ENCODE measurements at places on chromosomes 11 and 22.

DNA sequence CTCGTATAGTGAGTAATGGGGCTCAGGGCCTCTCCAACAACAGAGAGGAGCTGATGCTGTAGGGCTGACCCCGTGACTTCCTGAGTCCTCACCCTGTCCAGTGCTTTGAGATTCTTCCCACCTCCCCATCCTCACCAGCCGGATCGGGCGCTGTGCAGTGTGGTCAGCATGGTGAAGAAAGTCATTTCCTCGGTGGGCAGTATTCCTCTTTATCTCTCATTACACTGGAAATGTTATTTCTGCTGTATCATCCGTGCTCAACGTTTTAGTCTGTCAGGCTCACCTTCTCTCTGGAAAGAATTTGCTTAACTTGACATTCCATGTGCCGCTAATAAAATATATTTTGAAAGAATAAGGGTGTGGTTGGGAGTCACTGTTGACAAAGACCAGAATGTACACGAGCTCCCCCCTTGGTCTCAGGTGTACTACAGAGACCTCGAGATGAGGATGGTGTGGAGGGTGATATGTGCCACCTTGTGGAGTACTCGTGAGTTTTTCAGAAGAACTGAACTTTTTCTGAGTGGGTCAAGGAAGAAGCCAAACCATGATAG, 25.7 kb upstream of the SCGB1A1 start:
- DNase-seq: no peak

GRCh38 chr11:128727320-128727719, 33.4 kb downstream of the FLI1 start:
- DNase-seq: no peak

- no peak for DNase-seq
These were observed 9.0 kb upstream of the DLAT start for GRCh38 chr11:112016088-112016764.

DNA sequence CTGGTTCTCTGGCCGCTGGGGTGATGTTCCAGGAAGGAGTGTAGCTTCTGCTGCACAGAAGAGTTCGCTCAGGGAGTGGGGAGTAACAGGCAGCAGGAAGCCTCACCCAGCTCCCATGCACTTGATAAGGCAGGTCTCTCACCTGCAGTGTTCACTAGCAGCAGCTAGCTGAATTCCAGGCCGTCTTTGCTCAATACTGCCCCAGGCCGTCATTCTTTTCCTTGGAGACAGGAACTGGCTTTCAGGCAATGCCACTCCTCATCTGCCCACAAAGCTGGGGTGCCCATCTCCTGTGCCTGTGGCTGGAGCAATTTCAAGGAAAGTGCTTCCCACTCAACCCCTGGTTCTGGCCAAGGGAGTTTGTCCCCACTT, 66.1 kb downstream of the ARHGAP42 start:
- no peak for DNase-seq

- no peak for DNase-seq
These were observed 8.2 kb downstream of the SERPIND1 start for GRCh38 chr22:20782083-20782482.

DNA sequence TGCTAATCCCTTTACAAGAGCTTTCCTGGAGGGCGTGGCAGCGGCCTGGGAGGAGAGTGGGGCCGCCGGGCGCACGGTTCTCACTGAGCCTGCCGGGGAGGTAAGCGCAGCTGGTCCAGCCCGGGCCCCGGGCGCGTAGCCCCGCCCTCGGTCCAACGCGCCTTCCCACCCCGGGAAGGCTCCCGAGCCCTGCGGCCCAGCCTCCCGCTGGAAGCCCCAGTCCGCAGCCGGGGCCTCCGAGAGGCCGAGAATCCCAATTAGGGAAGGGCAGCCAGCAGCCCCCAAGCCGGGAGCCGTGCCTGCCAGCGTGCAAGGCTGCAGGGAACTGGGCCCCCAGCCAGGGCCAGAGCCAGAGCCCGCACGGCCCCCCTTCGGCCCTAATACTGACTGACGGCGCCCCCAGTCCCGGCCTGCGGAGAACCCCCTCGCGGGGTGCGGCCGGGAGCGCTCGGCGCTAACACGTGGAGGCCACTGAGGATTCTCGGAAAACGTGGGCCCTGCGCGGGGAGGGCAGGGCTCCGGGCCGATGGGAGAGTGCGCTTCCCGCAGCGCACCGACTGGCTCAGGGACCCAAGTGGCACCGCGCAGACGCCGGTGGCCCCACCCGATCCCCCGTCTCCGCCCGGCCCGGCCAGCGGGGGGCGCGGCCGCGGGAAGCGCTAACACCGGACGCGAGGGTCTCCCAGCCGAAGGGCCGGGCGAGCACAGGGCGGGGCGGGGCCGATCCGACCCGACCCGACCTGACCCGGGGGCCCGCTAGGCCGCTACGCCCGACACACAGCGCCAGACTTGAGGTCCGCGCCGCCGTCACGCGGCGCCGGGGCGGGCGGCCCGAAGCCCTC, 5.7 kb downstream of the ZFTA start:
- DNase-seq: peak; percentile 89

DNA sequence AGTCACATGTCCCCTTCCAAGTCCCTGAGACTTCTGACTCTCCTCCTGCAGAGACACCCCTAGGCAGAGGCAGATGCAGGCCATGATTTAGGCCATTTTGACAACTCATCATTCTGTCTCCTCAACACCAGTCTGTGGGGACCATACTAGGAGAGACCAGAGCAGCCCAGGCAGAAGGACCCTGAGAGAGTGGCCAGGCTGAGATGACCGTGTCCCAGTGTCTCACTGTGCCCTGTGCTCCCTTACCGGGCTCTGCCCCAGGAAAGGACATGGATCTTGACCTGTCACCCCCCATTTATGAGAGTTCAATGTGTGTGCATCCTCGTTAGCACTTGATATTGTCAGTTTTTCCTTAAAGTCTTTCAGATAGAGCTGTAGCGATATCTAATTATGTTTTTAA, 52.4 kb upstream of the IGLL5 start:
- DNase-seq: no peak

DNA sequence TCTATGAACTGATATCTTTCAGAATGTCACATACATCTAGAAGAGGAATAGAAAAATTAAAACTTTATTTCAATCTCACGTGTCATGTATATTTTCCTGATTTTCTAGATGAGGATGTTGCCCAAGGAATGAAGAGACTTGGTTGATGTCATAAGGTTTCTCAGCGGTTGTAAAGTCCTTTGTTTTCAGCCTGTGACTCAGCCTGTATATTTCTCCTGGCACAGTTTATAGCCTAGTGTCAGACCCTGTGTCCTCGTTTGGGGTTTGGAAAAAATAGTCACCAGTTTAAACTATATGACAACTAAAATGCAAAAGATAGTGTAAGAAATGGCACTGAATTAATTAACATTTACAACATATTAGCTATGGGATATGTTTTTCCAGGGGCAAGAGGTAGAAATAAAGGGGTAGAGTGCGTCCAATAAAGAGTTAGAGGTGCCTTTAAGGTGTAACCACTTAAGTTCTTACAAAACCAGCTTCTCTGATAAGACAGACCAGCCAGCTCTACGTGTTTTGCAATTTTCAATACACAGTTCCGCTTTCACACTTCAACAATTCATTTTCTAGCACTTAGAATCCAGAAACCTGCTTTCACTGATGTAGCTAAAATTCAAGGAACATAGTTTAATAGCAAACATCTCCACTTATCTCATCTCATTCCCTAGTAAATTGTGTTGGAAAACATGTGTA, 1432.6 kb upstream of the TENM4 start:
- DNase-seq: no peak

DNA sequence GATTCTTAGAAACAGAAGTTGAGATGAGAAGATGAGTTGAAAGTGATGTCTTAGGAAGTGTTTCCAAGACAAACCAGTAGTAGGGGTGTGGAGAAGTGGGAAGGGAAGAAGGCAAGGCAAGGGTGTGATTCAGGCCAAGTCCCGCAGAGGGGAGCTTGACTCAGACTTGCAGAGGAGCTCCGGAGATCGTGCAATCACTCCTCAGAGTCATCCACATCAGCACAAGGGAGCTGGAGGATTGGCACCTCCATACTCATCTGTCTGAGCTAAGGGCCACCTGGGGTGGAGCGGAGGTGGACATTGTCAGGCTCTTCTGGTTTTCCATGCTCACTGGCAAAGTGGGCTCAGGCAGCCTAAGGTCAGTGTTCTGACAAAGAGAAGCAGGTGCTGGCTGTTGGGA, 44.4 kb downstream of the CHRDL2 start:
- DNase-seq: no peak

- DNase-seq: no peak
These were observed 186.6 kb upstream of the BDNF start for GRCh38 chr11:27886857-27887256.

DNA sequence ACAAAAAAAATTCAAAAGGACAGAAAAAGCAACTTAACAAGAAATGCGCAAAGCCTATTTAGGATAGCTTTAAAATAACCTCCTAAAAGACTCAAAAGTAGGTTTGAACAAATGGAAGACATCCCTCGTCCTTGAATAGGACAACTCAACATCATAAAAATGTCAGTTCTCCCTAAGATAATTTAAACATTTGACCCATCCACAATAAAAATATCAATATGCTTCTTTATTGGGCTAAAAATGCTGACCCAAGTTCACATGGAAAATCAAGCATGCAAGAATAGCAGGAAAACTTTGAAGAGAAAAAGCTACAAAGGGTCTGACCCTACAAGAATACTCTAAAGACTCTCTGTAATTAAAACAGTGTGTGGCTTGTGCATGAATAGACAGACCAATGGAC, 12.1 kb upstream of the KCTD17 start:
- no peak for DNase-seq

DNA sequence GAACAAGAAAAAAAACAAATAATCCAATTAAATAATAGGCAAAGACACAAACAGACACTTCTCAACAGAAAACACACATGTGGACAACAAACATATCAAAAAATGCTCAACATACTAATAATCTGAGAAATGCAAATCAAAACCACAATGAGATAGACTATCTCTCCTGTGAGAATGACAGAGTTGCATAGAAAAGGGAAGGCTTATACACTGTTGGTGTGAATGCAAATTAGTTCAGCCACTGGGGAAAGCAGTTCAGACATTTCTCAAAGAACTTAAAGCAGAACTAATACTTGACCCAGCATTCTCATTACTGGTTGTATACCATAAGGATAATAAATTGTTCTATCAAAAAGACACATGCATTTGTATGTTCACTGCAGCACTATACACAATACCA, 637.8 kb upstream of the LUZP2 start:
- no peak for DNase-seq

DNA sequence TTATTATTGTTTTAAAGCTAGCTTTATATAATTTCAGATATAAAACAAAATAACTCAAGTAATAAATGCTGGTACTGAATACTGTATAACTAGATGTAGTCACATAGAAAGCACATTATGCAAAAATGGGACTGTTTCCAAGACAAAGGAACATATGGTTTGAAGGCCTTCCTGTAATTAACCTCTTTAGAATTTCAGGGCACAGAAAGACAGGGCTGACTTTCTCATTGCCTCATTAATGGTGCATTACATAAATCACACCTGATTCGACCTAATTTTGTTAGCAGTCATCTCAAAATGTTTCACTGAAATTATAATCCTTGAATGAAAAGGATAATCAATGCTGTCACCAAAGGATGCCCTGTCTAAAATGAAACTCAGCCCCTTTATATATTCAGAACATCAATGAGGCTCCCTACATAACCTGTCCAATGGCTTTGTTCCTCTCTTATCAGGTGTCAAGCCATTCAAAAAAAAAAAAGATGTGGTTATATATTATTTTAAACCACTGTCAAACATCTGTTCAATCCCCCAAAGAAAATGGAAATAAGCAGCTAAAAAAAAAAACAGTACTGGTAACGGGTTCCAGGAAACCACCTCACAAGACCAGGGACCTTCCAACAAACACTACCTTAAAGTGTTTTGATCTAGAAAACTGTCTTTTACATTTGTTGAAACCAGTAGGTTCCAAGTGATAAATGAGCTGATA, 77.4 kb downstream of the FAM168A start:
- peak; percentile 21 for DNase-seq

GRCh38 chr22:16960884-16961249, 47.2 kb downstream of the GAB4 start:
- no peak for DNase-seq

- no peak for DNase-seq
These were observed 4.8 kb upstream of the SAA2 start for GRCh38 chr11:18253233-18253632.

GRCh38 chr11:1348796-1349326, 39.4 kb upstream of the TOLLIP start:
- no peak for DNase-seq

GRCh38 chr11:25860677-25861450, 471.1 kb upstream of the ANO3 start:
- DNase-seq: peak; percentile 89

DNA sequence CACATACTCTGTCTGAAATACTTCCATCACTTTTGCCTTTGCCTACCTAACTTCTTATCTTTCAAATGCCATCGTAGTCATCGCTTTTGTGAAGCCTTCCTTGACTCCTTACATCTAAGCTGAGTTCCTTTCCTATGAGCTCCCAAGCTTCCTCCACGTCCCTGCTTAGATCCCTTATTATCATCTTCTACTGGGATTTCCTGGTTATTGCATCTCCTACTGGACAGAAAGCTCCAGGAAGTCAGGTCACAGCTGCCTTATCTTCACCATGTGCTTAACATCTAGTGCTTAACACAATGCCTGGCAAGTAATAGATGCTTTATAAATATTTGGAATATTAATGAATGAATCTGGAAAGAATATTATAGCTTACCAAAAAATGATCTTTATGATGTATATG, 5.9 kb downstream of the YPEL4 start:
- no peak for DNase-seq

DNA sequence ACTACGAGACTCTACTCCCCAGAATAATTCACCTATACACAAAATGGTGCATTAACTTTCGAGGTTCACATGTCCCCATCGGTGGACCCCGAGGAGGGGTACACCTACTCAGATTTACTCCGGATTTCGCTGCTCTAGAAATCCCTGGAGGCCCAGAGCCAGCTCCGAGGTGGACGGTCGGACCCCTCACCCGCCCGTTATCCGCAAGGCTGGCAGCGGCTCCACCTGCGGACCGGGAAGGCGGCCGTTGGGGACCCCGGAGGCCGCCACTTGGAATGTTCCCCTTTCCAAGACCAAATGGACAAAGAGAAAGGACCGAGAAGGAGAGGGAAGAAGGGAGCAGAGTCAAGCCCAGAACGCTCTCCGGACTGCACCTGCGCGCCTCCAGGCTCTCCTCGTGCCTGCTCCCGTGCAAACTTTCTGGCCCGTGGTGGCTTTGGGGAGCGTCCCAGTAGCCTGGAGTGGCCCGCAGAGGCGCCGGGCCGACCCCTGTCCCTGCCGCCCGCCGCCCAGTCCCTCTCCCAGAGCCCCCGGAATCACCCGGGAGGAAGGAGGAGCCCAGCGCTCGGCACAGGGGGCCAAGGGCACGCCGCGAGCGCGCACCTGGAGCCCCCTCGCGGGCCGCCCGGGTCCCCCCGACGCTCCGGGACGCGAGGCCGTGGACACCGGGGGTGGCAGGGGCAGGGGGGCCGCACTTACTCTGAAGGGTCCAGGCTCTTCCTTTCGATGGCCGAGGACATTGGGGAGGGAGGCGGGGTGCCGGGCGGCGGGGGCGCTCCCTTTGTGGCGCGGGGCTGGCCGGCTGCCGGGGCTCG, 23.0 kb downstream of the LMO2 start:
- no peak for DNase-seq

- no peak for DNase-seq
These were observed 49.7 kb upstream of the MYEOV start for GRCh38 chr11:69244266-69244665.

Measured in umbilical cord (tissue), 2 donors.